ENCODE measurements at places on chromosomes 3 and 15.

GRCh38 chr3:131082246-131082645 lies 55.6 kb downstream of the NEK11 start:
- no peak for DNase-seq

GRCh38 chr3:111547631-111548030 lies 5.6 kb downstream of the CD96 start:
- DNase-seq, result no peak

- DNase-seq, result peak; percentile 32
These were observed 822 bp downstream of the ZNF385D start for GRCh38 chr3:21750080-21750696.

- DNase-seq, result no peak
These were observed 19.3 kb downstream of the DNASE1L3 start for GRCh38 chr3:58191361-58191991.

DNA sequence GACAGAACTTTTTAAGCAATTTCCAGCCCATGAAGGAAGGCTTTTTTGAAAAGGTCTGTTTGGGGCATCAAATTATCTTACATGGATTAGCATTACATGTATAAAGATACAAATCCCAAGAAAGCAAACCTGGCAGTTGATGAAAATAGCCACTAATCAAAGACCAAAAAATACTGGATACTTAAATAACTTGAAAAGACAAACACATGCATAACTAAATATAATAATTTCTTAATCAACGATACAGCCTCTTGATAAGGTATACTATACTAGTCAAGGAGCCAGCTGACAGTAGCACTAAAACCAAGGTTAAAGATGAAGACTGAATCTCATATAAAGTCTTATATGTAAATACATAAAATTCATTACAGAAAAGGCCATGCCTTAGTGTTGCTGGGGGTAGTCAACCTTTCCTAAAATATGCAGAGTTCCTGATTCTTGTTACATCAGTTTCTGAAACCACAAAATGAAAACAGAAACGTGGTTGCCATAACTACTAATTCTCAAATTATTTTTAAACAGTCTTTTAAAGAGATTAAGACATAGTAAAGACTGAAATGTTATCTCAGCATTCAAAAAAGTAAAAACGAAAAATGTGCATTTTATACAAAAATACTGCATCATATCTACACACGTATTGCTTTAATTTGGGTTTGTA lies 2.0 kb downstream of the ANKRD28 start:
- peak; percentile 44 for DNase-seq

GRCh38 chr15:41494922-41495735 lies 1.5 kb downstream of the ITPKA start:
- DNase-seq, result no peak

DNA sequence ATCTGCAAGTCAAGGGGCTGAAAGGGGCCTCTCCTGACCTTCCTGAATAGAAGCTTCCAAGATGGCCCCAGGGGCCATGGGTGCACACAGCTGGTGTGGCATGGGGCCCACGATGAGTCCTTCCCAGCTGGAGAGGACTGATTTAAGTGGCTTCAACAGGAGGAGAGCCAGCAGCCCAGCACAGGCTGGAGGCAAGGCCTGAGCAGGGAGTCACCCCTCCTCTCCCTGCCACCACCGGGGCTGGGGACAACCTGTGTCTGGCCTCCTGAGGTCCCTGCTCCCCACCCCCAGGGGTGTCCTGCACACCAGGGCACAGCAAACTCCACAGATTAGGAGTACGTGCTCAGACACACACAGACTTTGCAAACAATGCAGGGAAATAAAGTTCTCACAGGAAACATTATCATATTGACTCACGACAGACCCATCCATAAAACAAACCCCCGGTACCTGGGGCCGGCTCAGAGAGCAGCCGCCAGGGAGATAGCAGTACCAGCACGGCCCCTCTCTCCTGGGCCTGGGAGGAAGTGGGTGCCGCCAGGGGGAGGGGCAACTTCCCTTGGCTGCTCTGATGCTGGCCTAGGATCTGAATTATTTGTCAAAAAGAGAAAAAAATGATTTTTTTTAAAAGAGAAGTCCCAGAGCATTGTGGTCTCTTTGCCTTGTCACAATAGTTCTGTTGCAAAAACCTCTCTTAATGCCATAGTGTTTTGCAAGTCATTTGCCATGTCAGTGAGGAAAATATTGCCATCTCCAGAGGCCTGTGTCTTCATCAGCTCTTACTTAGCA lies 21.9 kb upstream of the TSEN2 start:
- DNase-seq, result no peak

GRCh38 chr3:42739401-42740158 lies 33.5 kb downstream of the CCDC13 start:
- DNase-seq, result peak; percentile 38

DNA sequence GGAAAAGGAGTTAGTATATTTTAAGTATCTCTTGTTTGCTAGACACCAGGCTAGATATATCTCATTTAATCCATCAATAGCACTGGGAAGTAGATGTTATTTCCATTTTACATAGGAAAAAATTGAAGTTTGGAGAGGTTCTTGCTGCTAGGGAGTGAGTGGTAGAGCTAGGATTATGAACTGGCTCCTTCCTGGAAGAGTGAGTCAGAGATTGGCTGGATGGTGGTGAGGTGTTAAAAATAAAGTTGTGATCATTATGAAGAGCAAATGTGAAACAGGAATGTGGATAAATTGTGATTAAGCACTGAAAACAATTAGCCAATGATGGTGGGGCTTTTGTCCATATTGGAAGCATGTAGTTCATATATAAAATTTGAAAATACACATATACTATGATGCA lies 234.2 kb downstream of the WNT5A start:
- no peak for DNase-seq

DNA sequence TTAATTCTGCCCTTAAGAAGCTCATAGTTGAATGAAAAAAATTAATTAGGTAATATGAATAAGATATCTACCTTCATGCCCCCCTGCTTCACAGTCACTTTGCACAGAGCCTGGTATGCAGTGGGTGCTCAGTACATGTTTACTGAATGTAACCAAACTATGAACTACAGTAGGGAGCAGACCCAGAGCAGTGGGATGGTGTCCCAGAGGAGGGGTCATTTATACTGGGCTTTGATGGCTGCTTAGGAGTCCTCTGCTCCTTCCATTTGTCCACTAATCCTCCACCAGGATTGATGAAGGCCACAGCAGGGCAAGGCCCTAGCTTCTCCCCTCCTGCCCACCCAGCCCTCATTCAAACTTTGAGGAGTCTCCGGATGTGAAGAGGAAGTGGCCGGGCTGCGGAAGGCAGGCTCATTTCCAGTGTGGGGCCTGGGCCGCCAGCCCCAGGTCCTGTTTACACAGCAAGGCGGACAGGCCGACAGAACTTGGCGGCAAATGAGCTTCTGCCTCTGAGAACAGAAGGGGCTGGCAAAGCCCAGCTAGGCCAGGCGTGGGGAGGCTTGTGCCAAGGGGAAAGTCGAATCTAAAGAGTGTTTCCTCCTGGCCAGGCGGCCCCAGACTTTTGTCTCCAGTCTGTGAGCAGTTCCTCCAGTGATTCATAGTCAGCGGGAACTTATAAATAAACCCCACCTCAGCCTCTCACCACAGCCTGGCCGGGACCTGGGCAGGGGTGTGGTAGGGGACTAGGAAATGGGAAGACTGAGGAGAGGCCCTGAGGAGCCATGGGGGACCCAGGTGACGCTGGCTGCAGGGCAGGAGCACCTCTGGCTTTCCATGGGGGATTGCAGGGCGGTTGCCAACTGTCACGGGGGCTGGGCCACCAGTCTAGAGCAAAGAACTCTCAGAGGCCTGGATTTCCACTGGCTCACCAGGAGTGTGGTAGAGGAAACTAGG lies 51.6 kb upstream of the LCTL start:
- no peak for DNase-seq

DNA sequence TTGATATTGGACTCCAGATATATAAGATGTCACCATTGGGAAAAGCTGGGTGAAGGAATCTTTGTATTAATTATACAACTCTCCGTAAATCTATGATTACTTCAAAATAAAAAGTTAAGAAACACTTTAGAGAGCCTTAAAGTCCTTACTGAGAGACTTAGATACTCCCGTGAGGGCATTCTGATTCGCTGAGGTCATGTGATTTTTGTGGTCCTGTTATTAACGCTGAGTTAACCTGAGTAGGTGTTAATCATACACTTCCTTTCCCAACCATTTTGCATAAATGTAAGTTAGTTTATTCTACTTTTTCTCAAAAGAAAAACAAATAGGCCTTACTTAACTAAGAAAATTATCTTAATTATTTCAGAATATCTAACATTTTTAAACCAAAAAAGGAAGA lies 67.1 kb upstream of the LMOD3 start:
- DNase-seq, result no peak

GRCh38 chr15:99424978-99425656 lies 140.7 kb upstream of the MEF2A start:
- DNase-seq, result peak; percentile 93

DNA sequence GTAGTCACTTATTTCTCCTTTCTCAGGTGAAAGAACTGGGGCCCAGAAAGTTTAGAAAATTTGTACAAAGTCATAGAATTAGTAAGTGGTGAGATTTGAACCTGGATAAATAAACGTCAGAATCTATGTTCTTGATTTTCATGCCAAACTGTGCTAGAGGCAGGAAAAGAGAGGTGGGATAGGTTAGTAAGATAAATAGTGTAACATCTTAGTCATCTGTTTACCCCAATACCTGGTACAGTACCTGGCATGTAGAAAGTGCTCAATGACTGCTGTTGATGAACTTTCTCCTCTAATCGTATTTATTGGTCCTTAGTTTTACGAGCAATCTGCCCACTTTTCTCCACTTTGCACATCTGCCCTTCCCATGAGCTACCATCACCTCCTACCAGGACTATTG lies 124.9 kb downstream of the MITF start:
- DNase-seq, result no peak

- no peak for DNase-seq
These were observed 85.9 kb downstream of the PEX5L start for GRCh38 chr3:179950840-179951239.

DNA sequence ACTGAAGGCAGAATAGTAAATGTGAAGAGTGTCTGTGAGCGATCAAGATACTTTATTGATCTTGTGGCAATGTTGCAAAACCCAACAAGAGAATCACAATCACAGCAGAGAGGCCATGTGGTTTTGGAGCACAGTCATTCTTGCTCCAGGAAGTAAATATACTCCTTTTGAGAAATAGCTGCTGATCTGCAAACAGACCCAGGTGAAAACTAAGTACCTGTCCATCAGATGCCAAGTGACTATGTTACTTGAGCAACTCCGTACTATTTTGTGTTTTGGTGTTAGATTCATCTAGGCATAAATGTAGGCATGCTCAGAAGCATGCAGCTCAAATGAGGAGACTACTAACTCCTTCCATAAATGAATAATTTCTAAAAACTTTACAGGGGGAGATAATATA lies 627.9 kb downstream of the ZBBX start:
- DNase-seq, result no peak

DNA sequence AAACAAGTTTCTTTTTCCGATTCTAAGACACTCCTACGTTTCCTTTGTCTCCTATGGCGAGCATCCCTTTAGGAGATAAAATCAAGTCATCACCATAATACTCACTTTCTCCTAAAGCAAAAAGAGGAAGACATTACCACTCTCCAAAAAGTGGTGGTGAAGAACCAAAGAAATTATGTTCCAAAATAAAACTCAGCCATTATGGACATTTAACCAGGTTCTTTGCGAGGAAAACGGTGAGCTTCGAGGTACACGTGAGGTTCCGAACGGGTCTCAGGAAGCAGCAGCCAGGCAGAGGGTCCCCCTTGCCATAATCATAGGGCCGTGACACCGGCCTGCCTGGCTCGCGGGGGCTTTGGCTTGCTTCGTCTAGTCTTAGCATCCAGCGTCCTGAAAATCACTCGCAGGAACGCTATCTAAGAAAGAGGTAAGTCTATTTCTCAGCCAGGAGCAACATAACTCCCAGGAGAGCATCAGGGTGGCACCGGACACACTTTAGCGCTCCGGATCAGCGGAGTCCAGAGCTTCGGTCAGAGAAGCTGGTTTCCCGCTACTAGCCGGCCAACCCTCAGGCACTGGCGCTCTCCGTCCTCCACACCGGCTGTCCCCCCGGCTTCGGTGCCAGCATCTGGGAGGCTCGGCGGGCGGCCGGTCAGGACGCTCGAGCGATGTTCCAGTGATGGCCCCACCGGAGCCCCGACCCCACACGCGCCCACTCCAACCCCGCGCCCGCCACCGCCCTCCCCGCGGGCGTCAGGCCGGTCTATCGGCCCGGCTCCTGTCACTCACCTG lies 581 bp downstream of the IP6K1 start:
- no peak for DNase-seq

DNA sequence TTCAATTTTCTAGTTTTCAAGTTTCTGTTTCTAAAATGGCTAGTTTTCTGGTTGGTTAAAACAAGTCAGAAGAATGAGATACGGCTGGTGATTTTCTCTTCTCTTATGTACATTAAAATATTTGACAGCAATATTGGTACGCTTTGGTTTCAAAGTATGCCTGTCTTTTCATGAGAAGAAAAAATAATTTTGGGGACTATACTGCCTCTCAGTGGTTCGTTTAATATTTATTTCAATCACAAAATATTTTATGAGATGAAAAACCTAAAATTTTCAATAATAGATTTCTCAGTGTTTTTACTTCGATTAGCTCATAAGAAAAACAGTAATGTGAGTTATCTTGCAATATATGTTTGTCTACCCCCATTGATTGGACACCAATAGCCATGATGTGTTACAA lies 72.8 kb upstream of the AADACL2 start:
- DNase-seq, result no peak

- no peak for DNase-seq
These were observed 50.6 kb upstream of the SLC6A1 start for GRCh38 chr3:10941972-10942371.

- no peak for DNase-seq
These were observed 32.0 kb upstream of the CASR start for GRCh38 chr3:122151480-122151879.

- DNase-seq, result no peak
These were observed 36.0 kb downstream of the XYLB start for GRCh38 chr3:38382506-38383080.

DNA sequence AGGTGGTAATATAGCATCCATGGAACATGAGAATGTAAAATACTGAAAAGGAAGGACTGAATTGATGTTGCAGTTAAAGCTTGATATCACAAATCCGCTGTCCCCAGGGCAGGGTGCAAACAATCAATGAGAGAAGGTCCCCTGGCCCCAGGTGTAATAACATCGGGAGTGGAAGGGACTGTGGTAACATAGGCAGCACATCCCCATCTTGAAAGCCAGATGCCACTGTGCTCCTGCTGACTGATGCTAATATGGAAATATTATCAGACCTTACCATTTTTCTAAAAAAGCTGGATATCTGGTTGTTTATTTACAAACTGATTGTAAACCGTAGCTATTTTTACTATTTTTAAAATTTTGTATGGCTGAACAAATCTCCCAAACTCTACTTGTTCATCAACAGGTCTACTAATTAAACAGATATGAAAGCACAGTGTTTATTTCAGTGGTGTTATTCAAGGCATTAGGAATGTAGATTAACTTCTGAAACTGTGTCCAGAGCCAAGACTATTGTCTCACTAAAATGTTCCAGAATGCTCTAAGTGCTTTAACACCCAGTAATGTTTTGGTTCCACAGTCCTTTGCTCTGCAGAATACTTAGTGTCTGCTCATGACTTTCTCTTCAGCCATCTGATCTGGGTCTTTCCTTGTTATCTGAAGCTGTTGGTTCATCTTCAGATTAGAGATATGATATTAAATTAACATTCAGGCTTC lies 386.0 kb upstream of the RARB start:
- DNase-seq, result no peak

GRCh38 chr15:96353930-96354730 lies 23.6 kb downstream of the NR2F2 start:
- DNase-seq, result no peak
